ENCODE measurements at places on chromosomes 2 and 18.

- no peaks in the 10 kb centered on the region for H3K36me3 ChIP-seq
- no peak overlapping the region for H3K4me3 ChIP-seq
- no peak overlapping the region for H3K27ac ChIP-seq
- H3K27me3 ChIP-seq = peaks cover 5% of the 10 kb centered on the region
- DNase-seq = no peak
These were observed 3.6 kb downstream of the SH3RF3 start for GRCh38 chr2:109132626-109133025.

DNA sequence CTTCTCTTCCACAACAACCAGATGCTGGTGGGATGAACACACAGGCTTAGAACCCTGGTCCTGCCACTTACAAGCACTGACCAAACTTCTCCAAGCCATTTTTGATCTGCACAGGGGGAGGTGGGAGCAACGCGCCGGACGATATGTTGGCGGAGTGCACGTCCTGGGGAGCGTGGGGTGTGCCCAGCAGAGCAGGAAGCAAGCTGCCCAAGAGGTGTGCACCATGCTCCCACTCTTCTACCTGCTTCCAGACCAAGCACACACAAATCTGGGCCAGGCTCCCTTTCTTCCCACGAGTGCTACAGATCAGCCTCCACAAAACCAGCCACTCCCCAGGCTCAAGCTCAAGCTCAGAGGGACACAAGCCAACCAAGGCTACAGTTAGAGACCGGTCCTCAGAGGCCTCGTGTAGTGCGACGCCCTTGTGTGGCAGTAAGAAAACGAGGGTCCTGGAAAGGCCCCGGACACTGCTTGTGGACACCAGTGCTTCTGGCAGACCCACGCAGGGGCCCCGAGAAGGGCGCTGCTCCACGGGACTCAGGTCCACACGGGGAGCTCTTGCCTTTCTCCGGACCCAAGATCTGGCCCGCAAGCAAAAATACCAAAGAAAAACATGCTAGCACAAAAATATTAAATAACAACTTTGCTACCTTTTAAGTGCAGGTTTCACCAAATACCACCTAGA, 52.0 kb downstream of the ANO7 start:
- 0 out of 2 replicates have a peak, but pooled peaks cover 1% of the 10 kb centered on the region for H3K36me3 ChIP-seq
- no peaks in the 10 kb centered on the region for H3K4me1 ChIP-seq
- H3K27ac ChIP-seq = no peak overlapping the region
- no peak for DNase-seq

DNA sequence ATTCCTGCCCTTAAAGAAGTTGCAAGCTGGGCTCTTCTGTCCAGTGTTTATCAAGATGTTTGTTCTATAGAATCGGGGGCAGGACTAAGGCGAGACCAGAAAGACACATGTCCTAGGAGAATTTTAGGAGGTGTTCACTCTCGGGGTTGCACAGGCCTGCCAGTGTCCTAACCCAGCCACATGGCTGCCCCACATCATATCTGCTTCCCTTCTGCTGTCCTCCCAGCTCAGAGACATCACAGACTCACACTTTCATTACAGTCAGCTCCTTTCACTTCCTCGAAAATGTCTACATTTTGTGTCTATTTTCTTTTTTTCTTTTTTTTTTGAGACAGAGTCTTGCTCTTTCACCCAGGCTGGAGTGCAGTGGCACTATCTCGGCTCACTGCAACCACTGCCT, 10.7 kb upstream of the MRO start:
- no peak overlapping the region for H3K27ac ChIP-seq
- no peaks in the 10 kb centered on the region for H3K36me3 ChIP-seq
- no peaks in the 10 kb centered on the region for H3K4me1 ChIP-seq
- H3K27me3 ChIP-seq = no peaks in the 10 kb centered on the region

DNA sequence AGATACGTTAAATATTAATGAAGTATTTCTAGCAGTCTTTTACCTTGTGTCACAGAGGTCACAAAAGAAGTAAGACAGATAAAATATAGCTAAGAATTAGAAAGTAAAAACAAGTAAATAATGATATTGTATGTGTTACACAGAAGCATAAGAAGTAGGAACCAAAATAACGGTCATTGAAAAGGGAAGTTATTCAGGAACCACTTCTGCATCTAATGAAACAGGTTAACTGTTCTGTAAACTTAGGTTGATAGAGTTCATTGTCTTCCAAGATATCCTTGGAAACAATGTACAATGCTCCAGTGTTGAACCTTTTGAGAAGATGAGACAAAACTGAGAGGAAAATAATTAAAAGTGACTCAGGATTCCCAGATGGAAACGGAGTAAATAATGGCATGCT, 57.1 kb upstream of the CD302 start:
- no peak for DNase-seq
- no peaks in the 10 kb centered on the region for H3K27me3 ChIP-seq
- no peaks in the 10 kb centered on the region for H3K36me3 ChIP-seq
- H3K4me1 ChIP-seq = no peaks in the 10 kb centered on the region
- no peak overlapping the region for H3K4me3 ChIP-seq
- H3K27ac ChIP-seq = no peak overlapping the region

DNA sequence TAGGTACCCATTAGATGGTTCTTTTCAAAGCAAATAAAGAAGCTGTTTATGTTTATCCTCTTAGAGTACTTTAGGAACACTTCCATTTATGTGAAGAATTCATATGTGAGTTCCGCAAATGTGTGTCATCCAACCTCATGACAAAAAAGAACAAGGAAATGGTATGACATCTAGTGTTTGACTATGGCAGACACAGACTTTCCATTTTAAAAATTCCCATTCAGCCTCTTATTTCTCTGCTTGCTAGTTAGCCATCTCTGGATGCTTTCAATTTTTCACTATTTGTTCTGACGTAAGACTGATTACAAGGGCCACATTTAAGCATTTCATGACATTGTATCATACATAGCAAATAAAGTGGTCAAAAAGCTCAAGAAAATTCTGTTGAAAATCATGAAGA, 103.0 kb downstream of the ZAP70 start:
- H3K36me3 ChIP-seq = no peaks in the 10 kb centered on the region
- H3K4me3 ChIP-seq = no peak overlapping the region
- no peak for DNase-seq
- H3K4me1 ChIP-seq = no peaks in the 10 kb centered on the region
- no peak overlapping the region for H3K27ac ChIP-seq

DNA sequence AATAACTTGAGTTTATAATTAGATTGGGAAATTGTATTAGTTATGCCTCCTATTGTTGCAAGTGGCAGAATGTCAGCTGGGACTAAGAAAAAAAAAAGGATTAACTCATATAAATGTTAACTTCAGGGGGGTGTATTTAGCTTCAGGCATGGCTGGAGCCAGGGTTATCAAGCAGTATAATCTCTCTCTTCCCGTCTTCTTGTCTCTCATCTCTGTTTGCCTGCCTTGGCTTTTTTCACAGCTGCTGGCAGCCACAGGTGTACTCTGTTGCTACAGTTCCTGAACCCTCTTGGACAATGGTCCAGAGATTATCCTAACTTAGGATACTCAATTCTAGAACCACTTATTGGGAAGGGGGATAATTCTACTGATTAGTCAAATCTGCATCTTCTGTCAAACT, 370.7 kb upstream of the MEX3C start:
- no peak overlapping the region for H3K4me3 ChIP-seq
- H3K36me3 ChIP-seq = no peaks in the 10 kb centered on the region
- no peak for DNase-seq
- H3K27me3 ChIP-seq = no peaks in the 10 kb centered on the region
- no peaks in the 10 kb centered on the region for H3K4me1 ChIP-seq

- H3K4me3 ChIP-seq = no peak overlapping the region
- H3K4me1 ChIP-seq = no peaks in the 10 kb centered on the region
- DNase-seq = no peak
- H3K27me3 ChIP-seq = no peaks in the 10 kb centered on the region
- no peaks in the 10 kb centered on the region for H3K36me3 ChIP-seq
These were observed 24.8 kb downstream of the SMCHD1 start for GRCh38 chr18:2680216-2680792.

DNA sequence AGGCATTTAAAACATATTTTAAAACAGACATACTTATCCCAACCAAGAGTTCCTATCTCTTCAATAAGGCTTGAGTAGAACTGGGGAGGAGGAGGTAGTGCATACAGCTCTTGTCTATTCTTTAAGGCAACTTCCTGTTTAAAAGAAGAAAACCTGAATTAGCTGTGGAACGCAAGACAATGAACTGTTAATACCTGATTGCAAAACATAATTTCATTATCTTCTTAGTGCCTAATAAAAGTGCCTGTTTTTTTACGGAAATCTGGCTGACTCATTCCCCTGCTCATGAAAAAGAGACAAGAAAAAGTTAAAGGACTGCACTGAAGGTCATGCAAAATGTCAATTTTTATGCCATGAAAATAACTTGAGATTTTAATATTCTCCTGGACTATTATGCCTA, 19.2 kb downstream of the FANCL start:
- no peaks in the 10 kb centered on the region for H3K4me1 ChIP-seq
- DNase-seq = no peak
- no peaks in the 10 kb centered on the region for H3K27me3 ChIP-seq
- no peak overlapping the region for H3K4me3 ChIP-seq
- no peaks in the 10 kb centered on the region for H3K36me3 ChIP-seq

GRCh38 chr2:47179388-47179787, 24.3 kb upstream of the STPG4 start:
- H3K4me1 ChIP-seq = peaks cover 8% of the 10 kb centered on the region
- DNase-seq = no peak
- no peak overlapping the region for H3K27ac ChIP-seq
- 0 out of 2 replicates have a peak, but pooled peaks cover 2% of the 10 kb centered on the region for H3K36me3 ChIP-seq
